Cardiac fibroblast (primary cell): ENCODE measurements at places on chromosomes 12 and 14.
A peak's percentile ranks its signal among the peaks of the same experiment; 100 is the strongest.

GRCh38 chr12:98644712-98645571, at the start of the genes APAF1 and IKBIP:
APAF1 (plus strand) TSS chr12:98645290; CDS start chr12:98648360, 3,070 bp downstream.
IKBIP (minus strand) TSS chr12:98644788; CDS start chr12:98644701, 87 bp downstream.
- DNase-seq, result peak; percentile 96

- DNase-seq, result no peak
These were observed 7.6 kb upstream of the RAD51AP1 start for GRCh38 chr12:4530982-4531586.

DNA sequence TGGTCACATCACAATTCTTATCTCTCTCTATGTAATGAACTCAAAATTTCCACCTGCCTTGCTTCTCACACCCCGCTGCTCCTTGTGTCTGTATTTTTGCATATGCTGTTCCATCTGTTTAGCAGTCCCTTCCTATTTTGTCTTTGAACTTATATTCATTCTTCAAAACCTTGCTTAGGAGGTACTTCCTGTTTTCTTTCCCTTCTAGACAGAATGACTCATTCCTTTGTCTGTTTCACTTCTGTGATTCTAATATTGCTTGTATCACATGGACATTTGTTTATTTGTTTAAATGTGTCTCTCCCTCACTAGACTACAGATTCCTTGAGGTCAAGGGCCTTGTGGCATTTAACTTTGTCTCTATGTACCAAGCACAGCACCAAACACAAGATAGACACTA, 424.2 kb downstream of the ETNK1 start:
- DNase-seq, result peak; percentile 63

DNA sequence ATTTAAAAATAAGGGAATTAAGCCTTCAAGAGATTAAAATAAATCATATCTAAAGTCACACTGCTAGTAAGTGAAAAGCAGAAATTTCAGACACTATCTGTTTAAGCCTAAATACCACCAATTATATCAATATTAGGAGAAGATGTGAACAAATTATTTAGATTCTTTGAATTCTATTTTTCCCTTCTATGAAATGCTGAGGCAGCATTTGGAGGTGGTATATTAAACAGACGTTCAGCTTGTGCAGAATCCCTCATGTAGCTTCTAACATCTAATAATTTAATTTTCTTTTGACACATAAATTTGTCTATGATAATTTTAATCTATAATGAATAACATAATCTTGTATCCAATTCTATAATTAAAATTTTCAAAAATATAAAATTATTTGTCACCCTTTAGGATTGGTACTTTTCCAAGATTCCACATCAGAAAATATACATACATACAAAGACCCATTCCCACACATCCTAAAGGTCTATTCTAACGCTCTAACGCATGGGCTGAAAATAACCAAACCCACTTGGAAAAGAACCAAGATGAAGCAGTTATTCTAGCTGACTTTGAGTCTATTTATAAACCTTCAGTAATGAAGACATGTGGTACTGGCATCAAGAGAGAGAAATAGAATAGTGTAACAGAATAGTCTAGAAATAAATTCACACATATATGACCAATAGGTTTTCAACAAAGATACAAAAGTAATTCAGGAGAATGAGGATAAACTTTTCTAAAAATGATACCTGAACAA, 751.8 kb downstream of the GALC start:
- no peak for DNase-seq

DNA sequence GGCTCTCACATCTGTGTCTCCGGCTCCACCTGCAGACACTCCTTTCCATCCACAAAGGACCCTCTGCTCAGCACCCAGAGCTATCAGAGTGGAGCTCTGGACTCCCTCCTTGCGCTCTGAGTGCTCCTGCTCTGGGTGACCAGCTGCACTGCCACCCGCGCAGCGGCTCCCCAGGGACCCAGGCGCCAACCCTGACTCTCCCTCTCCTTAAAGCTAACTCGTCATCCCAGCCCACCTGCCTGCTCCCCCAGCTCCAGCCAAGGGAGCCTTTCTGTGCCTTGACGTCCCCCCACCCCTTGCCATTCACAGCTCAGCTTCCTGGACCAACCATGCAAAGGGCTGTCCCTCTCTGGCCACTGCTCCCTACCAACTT, 99.0 kb downstream of the SETD3 start:
- DNase-seq, result no peak

DNA sequence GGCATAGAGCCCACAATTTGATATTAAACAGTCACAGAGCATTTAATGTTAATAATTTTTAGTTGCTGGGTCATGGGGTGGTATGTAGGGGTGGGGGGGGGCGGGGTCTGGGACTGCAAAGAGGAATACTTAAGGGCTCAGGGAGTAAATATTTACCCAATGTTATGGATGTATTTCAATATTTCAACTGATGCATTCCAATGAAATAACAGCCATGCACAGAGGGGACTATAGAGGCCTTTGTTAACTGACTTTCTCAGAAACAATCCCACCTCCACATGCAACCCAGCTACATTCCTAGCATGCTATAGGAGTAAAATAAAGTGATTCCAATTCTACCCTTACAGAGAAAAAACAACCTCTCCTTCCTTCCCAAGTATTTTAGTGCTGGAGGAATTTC, 7.9 kb upstream of the BBS10 start:
- no peak for DNase-seq

GRCh38 chr12:132925597-132926414, 30.3 kb downstream of the ZNF605 start:
- DNase-seq, result peak; percentile 20

DNA sequence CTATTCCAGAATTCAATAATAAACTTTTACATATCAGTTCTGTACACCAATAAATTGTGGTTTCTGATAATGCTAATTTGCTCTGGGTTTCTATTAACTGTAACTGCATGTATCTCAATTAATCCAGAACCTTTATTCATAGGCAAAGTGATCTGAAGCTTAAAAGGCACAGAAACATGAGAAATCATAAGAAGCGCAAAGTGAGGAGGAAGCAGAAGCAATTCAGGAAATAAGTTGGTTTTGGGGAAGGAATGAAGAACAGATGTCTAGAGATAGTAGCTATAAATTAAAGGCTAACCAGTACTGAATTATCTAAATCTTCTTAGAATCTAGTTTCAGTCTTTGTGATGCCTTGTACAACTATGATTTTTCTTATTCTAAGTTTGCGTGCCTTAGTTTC, 24.6 kb downstream of the KERA start:
- DNase-seq, result no peak

- DNase-seq, result no peak
These were observed 129.8 kb upstream of the USP15 start for GRCh38 chr12:62130402-62130801.

DNA sequence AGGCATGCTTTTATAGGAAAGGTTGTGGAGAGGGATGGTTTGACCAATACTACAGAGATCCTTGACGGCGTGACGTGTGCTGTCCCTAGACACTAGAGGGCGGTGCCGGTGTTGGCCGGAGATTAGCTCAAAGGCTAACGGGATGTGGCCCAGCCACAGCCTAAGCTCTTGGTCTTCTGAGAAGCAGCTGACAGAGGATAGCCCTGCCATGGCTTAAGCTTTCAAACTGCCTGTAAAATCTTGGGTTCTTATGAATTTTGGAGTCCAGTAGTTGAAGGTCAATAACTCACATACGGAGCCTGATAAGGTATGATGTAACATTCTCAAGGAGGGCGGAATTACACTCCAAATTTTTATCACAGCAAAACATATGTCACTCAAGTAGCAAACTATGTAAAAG, 515.7 kb upstream of the ATXN7L3B start:
- DNase-seq, result peak; percentile 60

- DNase-seq, result peak; percentile 58
These were observed 257.4 kb upstream of the NOVA1 start for GRCh38 chr14:26855077-26855753.

DNA sequence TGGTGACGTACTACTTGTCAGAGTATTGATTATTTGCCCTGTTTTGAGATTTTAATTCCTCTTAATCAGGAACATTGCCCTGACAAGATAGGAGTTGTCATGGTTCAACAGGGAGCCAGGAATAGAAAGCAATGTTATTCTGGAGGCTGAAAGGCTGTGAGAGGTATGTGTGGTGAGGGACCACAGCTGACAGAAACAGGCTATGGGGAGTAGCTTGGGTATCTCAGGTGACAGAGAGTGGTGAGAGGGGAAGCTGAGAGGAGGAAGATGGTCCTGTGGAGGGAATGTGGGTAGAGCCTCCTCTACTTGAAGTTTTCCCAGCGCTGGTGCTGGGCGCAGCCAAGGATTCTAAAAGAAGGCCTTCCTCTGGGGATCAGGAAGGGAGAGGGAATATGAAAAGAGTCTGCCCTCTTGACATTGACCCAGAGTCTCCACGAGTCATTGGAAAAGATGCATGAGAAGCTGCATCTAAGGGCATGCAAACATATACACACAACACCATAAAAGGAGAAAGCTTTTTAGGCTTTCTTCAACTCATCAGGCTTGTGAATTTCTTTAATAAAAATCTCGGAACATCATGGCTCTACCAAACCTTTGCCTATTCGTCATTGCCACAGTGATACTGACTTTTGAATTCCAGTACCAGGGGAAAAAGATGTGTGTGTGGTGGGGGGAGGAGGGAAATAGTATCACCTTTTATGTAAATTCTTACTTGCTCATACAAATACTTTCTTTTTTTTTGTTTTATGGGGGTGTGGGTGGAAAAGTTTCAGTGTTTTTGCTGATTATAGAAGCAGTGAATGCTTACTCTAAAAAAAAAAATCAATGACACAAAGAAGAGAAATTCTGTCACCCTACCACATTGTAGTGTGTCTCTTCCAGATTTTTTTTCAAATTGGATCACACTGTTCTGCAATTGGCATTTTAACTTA, 39.9 kb upstream of the DHRS7 start:
- no peak for DNase-seq
